ENCODE measurements at places on chromosomes 13 and 19.
A peak's percentile ranks its signal among the peaks of the same experiment; 100 is the strongest.

DNA sequence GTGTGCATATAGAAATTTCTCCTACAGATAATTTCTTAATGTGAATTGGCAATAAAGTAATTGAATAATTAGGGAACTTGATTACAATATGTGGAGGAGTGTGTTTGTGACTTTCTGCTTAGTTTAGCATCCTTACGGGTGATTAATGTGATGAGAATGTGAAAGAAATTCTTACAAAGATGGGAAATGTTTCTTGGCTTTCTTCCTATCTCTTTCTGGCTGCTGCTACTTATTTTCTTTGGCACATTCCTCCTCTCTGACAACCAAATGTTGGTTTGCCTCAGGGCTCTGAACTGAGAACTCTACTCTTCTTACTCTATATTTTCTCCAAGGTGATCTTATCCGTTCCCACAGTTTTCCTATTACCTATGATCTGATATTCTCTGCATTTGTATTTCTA is 300.1 kb downstream of the TBC1D4 start:
- no peak for DNase-seq

GRCh38 chr19:30878495-30878894 is 470.7 kb downstream of the TSHZ3 start:
- no peak for DNase-seq

DNA sequence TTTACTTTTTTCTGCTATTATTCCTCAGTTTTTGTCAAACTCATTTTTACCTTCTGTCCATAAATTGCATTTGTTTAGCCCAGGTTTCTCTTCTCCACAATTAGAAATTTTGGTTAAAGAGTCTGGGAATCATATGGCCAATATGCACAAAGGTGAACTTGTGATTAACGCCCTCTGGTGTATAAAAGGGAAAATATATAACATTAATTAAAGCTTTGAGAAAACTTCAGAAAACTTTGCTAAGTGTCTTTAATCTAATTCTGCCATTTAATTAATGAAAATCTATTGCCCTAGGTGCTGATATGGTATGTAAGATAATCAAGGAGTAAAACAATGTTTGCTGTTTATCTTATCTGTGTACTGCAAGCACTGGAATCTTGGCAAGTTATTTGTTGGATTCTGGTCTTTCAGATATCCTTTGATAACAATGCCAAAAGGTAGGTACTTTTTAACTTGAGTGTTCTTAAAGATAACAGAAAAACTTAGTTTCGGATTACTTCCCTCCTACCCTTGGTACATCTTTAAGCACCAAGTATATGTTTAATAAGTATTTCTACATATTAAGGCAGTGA is 402.6 kb downstream of the SUCLA2 start:
- DNase-seq = peak; percentile 5

DNA sequence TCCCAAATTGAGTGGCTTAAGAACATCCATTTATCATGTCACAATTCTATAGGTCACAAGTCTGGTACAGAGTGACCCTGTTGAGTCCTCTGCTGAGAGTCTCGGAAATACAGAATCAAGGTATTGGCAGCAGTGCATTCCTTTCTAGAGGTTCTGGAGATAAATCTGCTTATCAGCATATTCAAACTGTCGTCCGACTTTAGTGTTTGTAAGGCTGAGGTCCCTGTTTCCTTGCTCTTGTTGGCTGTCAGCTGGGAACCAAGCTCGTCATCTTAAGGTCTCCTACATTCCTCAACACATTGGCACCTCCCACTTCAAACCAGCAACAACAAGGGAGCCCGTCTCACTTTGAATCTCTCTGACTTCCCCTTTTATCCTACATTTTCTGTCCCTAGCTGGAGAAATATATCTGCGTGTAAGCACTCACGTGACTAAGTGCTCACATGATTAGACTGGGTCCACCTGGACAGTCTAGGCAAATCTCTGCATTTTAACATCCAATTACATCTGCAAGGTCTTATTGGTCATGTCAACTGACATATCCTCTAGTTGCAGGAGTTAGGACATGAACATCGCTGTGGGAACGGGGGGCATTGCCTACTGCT is 886.8 kb downstream of the PCDH9 start:
- DNase-seq = peak; percentile 28

DNA sequence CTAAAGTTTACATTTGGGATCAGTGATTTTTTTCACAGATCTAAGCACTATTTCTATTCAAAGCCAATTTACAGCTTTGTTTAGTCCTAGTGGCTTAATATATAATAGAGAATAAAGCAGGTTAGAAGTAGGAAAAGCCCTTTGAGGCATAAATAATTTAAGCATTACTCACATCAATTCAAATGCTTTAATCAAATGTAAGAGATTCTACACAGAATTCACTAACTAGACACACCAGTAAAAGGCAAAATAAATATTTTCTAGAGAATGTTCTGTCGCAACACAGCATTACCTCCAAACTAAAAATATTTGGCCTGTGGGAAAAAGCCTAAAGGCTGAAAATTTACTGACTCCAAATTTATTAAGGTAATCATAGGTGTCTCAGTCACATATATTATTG is 31.3 kb downstream of the KCTD12 start:
- no peak for DNase-seq

DNA sequence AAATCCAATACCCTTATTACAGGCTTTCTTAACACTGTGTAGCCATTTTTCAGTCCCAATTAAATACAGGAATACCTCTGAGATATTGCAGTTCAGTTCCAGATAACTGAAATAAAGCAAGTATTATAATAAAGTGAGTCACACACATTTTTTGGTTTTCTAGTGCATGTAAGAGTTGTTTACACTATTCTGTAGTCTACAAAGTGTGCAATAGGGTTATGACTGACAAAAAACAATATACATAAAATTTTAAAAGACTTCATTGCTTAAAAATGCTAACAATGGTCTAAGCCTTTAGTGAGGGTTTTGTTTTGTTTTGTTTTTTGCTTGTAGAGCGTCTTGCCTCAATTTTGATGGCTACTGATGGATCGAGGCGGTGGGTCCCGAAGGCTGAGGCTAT is 434.4 kb upstream of the NBEA start:
- no peak for DNase-seq

DNA sequence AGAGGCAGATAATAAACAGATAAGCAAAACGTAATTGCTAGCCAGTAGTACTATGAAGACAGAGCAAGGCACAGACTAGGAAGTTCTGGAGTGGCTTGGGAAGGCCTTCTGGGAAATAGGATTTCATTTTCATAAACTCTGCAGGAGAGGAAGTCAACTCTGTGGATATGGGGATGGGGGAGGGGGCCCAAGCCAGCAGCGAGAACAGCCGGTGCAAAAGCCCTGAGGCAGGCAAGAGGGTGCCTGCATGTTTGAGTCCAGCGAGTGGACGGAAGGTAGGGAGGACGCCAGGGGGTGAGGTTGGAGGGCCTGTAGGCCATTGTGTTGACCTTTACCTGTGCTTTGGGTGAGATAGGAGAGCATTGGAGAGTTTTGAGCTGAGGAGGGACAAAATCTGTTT is 9.0 kb upstream of the ASF1B start:
- DNase-seq = no peak

DNA sequence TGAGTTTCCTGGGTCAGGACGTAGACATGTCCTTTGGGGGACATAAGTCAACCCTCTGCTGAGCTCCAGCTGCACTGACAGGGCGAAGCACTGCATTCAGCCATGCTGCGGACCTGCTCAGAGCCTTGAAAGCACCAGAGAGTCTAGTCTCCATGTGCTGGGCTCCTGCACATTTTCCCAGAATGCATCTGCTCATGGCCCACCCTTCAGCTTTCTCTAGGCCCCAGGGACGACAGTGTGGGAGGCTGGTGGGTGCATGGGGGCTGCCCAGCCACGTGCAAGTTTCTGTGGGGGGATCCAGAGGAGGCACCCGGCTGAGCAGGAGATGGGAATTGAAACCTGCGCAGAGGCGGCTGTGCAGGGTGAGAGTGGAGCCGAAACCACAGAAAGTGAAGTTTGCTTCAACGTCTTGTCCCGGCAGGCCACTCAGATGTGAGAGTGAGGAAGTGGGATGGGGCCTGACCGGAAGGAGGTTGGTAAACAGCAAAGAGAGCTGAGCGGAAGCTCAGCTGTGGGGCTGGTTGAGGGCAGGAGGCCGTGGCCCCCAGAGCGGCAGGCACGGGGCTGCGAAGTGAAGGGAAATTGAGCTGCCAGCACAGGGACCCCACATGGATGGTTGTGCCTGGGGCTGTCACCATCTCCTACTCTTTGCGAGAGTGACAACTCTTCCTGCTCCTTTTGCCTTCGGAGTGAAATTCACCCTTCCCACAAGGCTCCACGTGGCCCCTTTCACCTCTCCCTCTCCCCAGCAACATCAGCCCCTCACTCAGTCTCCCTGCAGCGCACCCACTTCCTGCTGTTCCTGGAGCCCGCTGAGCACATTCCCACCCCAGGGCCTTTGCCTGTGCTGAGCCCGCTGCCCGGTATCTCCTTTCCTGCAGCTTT is 11.8 kb downstream of the PGLS start:
- DNase-seq = peak; percentile 98

GRCh38 chr19:4709440-4710280 is 14.0 kb downstream of the DPP9 start:
- no peak for DNase-seq

- no peak for DNase-seq
Observed at GRCh38 chr13:111143865-111144540, 28.9 kb downstream of the ARHGEF7 start.

- DNase-seq = no peak
Observed at GRCh38 chr19:1041835-1042685, 2.2 kb downstream of the ABCA7 start.

DNA sequence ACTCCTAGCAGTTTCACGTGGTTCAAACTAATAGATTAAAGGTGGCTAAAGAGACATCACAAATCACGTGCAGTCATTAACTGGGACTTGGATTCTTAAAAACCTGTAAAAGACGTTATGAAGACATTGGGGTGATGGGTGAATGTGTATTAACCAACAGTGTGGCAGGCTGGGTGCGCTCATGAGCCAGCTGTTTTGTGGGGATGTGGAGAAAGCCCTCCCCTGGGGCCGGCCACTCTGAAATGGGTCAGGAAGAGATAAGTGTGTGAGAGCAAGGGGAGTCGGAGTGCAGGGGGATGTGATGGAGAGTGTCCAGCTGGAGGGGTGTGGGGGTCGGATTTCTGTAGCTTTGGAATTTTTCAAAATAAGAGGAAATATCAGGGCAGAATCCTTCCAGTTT is 10.4 kb downstream of the UPF1 start:
- no peak for DNase-seq

GRCh38 chr13:27026396-27026795 is 145.2 kb downstream of the USP12 start:
- no peak for DNase-seq

GRCh38 chr13:107799001-107799400 is 416.3 kb downstream of the LIG4 start:
- DNase-seq = no peak

DNA sequence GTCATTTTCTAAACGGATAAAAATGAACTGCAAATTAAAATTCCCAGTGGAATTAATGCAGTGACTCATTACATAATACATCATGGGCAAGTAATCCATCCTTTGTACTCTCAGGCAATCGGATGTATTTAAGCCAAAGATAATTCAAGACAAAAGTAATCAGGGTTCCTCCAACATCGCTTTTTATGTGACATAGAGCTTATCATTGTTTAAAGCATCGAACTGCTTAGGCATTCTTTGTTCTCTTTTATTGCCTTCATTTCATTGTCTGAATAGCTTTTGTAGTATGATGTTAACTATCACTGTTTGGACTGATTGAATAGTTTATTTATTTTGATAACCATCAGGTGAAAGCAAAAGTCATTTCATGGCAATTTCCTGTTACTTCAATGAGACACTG is 209.4 kb downstream of the ITGBL1 start:
- no peak for DNase-seq

DNA sequence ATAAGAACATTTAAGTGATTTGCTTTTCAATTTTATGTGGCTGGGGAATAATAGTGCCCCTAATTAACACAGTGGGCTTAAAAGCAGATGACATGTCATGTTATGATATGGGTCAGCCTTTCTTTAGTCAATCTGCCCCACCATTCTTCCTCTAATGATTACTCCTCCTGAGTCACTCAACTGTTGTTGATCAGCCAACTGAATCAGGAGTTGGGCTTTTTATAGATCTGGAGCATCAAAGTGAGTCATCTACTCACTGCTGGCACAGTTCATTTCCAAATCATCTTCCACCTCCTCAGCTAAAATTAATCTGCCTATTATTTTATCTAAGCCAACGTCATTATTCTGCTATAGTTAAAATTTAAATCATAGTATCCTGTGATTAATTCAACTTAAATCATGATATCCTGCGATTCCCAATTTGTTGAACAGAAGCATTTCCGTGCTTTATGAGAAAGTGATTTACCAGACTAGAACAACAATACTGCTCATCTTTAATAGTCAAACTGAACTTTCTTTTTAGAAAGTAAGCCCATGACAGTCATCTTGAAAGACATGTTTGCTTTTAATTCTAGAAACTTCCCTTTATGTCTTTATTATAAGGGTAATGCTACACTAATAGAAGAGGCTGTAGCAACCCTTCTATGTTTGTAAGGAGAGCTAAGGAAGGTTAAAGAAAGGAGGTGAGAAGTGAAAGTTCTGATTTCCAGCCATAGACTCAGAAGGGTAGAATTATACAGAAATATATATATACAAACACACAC is 551.4 kb downstream of the TBC1D4 start:
- no peak for DNase-seq

DNA sequence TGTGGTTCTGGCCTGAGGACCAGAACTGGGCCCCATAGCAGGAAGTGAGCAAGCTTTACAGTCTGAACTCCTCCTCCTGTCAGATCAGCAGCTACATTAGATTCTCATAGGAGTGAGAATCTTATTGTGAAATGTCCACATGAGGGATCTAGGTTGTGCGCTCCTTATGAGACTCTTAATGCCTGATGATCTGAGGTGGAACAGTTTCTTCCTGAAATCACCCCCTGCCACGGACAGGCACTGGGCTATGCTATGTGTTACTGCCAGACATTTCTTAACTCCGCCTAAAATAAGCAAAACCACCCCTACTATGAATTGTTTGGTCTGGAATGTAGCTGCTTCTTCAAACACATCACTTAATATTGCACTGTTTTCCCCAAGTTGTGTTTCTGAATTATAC is 4.6 kb downstream of the FBXL3 start:
- no peak for DNase-seq

DNA sequence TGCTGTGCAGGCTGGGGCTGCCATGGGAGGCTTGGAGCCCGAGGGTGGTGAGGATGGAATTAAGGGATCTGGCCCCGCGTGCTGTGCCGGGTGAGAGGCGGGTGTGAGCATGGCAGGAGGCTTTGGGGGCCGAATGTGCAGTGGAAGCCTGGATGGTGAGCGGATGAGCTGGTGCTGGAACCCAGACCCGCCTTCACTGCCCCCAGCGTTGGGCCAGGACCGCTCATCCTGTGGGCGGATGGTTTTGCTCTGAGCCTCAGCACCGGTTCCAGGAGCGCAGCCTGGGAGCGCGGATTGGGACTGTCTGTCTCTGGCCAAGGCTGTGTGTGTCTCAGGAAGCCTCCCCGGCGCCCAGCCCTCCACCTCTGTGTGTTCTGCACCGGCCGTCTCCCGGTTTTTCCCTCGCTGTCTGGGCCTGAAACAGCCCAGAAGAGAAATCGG is 16.7 kb downstream of the KDM4B start:
- no peak for DNase-seq

GRCh38 chr13:39016787-39017186 is 21.1 kb downstream of the PROSER1 start:
- peak; percentile 39 for DNase-seq
